Esophagus muscularis mucosa (tissue), 4 donors: ENCODE measurements at places on chromosomes 6 and 20. TPM values are rescaled to one million over a fixed set of nuclear protein-coding genes. Genes with fewer than 3 reads are reported as not detected.

GRCh38 chr20:52945862-52946522 lies 26.2 kb upstream of the TSHZ2 start:
- H3K4me3 ChIP-seq = no peak overlapping the region
- H3K36me3 ChIP-seq = no peaks in the 10 kb centered on the region
- DNase-seq = no peak

DNA sequence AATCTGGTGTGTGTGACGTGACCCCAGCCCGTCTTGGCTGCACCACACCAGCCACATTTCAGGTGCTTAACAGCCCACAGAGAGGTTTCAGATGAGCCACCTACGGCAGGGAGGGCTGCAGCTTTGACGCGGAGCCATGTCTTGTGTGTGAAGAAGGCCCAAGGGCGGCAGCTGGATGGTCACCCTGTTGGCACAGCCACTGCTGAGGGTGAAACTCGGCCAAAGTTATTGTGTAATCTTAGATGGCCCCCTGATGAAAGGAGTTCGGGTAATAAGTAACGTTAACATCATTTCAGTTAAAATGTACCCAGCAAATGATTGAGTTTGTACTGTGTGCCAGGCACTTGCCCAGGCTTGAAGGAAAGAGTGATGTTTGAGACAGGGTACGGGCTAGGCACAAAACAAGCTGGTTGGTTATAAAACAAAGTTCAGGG lies 97.2 kb downstream of the SSR1 start:
- peaks cover 72% of the 10 kb centered on the region for H3K36me3 ChIP-seq
- no peak for DNase-seq
- H3K27me3 ChIP-seq = no peaks in the 10 kb centered on the region
- peaks cover 26% of the 10 kb centered on the region for H3K4me1 ChIP-seq
- H3K27ac ChIP-seq = no peak overlapping the region
- H3K4me3 ChIP-seq = no peak overlapping the region

DNA sequence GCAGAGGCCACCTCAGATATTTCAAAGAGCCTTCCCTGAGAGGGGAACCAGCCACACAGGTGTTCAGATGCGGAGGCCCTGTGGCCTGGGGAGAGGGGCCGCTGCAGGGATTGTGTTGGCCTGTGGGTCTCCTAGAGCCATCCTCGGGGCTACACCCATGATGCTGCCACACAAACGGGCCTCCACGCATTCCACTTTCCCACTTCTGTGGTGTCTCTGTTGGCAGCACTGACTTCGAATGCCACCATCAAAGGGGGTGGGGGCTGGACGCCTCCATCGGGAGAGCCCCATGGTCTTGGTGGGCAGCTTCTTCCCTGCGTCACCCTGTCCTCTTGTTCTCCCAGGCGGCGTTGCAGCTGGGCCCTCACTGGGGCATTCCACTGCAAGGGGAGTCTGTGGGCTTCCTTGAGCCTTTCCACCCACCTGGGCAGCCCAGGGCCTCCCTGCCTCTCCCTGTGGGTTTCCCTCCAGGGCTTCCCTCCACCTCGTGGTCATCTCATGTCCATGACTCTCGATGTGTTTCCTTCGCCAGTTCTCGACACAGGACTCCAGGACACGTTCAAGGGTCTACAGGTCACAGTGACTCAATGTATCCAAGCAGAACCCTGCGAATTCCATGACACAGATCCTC lies 145.5 kb downstream of the ERMARD start:
- no peak for DNase-seq
- H3K4me1 ChIP-seq = no peaks in the 10 kb centered on the region
- H3K27me3 ChIP-seq = no peaks in the 10 kb centered on the region

DNA sequence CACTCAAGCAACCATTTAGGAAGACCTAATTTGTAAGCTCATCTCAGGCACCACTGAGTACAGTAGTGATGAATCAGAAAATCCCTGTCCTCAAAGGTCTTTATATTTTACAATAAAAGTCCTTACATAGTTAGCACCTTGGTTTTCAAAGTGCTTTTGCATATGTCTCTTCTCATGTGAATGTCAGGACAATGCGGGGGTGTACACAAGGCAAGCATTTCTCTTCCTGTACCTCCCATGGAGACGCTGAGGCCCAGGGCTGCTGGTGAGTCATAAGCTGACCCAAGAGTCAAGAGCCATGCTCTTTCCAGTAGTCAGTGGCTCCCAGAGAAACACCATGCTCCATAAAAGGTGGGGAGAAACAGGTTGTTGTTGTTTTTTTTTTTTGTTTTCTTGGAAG lies 174.0 kb downstream of the GJA10 start:
- H3K4me1 ChIP-seq = peaks cover 3% of the 10 kb centered on the region
- DNase-seq = no peak
- H3K36me3 ChIP-seq = no peaks in the 10 kb centered on the region
- H3K4me3 ChIP-seq = no peak overlapping the region
- no peak overlapping the region for H3K27ac ChIP-seq

DNA sequence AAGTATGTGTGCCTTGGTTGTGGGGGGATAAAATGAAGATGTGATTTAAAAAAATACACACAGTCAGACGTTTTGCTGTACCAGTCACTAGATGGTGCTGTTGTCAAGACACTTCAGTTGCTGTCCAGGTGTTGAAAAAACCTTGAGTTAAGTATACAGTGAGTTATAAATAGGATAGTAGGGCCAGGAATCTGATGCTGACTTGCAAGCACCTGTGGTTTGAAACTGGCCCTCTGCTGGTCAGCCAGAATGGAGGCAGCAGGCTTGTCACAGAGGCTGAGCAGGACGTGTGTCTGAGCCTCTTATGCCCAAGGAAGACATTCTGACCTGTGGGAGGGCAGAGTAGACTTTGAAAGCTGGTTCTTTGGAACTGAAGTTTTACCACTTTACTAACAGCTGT lies 27.8 kb downstream of the RNF8 start:
- peaks cover 79% of the 10 kb centered on the region for H3K36me3 ChIP-seq
- H3K4me1 ChIP-seq = no peaks in the 10 kb centered on the region
- H3K27ac ChIP-seq = no peak overlapping the region
- H3K27me3 ChIP-seq = no peaks in the 10 kb centered on the region
- DNase-seq = no peak

- no peak overlapping the region for H3K4me3 ChIP-seq
- no peak for DNase-seq
- H3K27ac ChIP-seq = no peak overlapping the region
- H3K36me3 ChIP-seq = peaks cover 22% of the 10 kb centered on the region
- no peaks in the 10 kb centered on the region for H3K4me1 ChIP-seq
- H3K27me3 ChIP-seq = no peaks in the 10 kb centered on the region
These were observed 7.5 kb downstream of the NRSN2 start for GRCh38 chr20:354298-354977.

- DNase-seq = no peak
- H3K4me1 ChIP-seq = no peaks in the 10 kb centered on the region
- no peak overlapping the region for H3K27ac ChIP-seq
- H3K4me3 ChIP-seq = no peak overlapping the region
- H3K27me3 ChIP-seq = no peaks in the 10 kb centered on the region
- no peaks in the 10 kb centered on the region for H3K36me3 ChIP-seq
These were observed 41.8 kb upstream of the UBR2 start for GRCh38 chr6:42522036-42522435.

DNA sequence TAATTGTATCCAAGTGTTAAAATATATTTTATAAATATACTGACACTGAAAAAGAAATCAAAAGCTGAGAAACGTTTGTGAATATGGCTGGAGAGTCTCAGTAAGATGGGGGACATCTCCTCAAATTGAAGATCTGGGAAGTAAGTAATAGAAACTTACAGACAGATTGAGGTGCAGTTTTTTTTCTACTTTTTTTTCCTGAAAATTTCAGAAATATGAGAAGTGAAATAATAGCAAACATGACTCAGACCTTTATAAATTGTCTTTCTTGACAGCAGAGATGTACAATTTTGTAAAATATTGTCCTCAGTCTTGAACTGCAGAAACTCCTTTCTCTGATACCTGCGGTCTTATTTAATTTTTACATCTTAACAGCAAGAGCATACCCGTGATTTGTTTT lies 347.1 kb downstream of the UTRN start:
- H3K36me3 ChIP-seq = no peaks in the 10 kb centered on the region
- H3K27me3 ChIP-seq = no peaks in the 10 kb centered on the region
- H3K4me1 ChIP-seq = no peaks in the 10 kb centered on the region
- DNase-seq = no peak
- H3K27ac ChIP-seq = no peak overlapping the region
- no peak overlapping the region for H3K4me3 ChIP-seq

DNA sequence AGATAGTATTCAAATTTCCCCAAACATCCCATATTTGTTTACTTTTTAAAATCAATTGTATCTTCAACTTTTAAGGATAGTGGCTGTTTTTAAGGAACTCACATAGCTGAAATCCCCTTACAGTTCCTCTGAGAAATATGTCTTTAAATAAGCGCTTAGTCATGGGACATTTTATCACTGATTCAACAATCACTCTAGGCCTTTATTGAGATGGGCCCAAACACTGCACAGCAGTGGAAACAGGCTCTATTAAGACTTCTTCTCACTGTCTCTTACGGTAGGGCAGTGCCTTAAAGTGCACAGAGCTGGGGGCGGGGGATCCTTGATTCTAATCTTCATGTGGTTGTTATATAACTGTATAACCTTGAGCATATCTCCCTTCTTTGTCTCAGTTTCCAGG lies 59.8 kb upstream of the RREB1 start:
- H3K4me3 ChIP-seq = no peak overlapping the region
- no peak overlapping the region for H3K27ac ChIP-seq
- no peaks in the 10 kb centered on the region for H3K36me3 ChIP-seq

DNA sequence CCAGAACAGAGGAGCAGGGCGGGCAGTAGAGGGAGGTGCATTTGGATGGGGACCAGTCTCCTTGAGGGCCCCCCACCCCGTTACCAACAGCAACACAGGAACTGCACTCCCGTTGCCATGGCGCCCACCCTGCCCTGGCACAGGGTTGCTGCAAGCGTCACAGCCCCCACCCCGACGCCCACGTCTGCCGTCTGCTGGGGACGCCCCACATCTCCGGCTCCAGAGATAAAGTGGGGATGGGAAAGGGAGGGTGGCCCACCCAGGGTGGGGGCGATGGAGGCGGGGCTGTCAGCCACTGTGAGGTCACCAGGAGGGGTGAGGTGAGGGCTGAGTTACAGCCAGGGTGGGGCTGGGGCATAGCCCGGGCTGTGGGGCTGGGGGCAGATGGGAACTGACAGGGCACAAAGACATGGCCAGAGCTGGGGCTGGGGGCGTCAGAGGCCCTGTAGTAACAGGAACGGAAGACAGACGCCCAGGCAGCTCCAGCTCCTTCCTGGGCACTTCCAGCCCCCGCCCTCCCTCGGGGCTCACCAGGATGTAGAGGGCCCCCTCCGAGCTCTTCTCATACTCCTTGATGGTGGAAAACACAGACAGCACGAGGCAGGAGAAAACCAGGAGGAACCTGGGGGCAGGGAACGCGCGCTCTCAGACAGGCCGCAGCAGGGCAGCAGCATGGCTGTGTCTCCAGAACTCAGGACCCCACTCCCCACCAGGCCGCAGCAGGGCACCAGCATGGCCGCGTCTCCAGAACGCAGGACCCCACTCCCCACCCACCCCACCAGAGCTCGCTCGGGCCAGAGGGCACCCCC lies 26.0 kb downstream of the KCNQ2 start:
- H3K36me3 ChIP-seq = no peaks in the 10 kb centered on the region
- no peak overlapping the region for H3K27ac ChIP-seq

Gene PET117
- 13.4 TPM for total RNA-seq
